ENCODE measurements at places on chromosomes 2 and 18. TPM values are rescaled to one million over a fixed set of nuclear protein-coding genes. Genes with fewer than 3 reads are reported as not detected.

GRCh38 chr2:120964819-120965218 lies 229.2 kb downstream of the GLI2 start:
- no peak for DNase-seq

DNA sequence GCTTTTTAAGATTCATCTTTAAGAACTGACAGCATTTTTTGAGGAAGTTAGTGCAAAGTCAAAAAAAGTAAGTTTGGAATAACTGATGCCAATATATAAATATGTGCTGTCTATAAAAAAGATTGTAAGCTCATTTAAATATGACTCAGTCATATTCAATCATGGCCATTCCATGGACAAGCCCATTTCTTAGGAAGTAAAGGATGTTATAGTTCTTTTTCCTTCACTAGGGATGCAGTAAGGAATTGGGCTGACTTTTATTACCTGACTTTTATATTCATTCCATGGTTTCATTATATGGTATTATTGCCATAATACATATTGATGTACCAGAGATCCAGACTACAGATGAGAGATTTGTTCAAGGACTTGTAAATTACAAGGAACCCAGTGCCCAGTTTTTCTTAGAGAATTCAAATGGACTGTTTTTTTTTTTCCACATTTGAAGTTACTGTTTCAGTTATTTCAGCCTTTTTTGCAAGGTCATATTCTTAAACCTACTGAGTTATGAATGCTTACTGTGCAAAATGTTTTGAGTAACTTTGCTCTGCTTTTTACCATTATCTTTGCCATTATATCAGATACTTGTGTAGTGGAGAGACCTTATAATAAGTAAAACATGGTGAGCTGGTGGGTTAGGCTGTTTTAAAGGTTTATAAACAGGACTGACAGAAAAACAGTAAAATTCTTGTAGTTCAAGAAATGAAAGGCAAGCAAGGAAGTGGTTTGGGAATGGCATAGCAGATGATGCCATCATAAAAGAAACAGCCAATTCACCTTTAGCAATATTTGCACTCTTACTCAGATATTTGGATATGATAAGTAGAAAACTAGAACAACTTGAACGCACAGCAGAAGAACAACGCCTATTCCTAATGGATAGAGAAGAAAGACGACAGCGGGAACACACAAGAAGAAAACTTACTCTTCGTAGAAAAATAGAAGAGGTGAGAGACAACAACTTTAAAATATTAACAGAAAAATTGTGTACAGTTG lies 7.6 kb downstream of the FSIP2 start:
- DNase-seq = no peak

- no peak for DNase-seq
Observed at GRCh38 chr2:227192491-227192890, 28.1 kb downstream of the COL4A3 start.

GRCh38 chr18:12811191-12811950 lies 72.7 kb downstream of the PTPN2 start:
- DNase-seq = no peak

KLHL30 gene
- total RNA-seq = not detected

OBSL1 gene
- total RNA-seq = 0.37 TPM
